IMR-90 (cell line): ENCODE measurements at places on chromosomes 5 and 9. TPM values are rescaled to one million over a fixed set of nuclear protein-coding genes. Genes with fewer than 3 reads are reported as not detected.

DNA sequence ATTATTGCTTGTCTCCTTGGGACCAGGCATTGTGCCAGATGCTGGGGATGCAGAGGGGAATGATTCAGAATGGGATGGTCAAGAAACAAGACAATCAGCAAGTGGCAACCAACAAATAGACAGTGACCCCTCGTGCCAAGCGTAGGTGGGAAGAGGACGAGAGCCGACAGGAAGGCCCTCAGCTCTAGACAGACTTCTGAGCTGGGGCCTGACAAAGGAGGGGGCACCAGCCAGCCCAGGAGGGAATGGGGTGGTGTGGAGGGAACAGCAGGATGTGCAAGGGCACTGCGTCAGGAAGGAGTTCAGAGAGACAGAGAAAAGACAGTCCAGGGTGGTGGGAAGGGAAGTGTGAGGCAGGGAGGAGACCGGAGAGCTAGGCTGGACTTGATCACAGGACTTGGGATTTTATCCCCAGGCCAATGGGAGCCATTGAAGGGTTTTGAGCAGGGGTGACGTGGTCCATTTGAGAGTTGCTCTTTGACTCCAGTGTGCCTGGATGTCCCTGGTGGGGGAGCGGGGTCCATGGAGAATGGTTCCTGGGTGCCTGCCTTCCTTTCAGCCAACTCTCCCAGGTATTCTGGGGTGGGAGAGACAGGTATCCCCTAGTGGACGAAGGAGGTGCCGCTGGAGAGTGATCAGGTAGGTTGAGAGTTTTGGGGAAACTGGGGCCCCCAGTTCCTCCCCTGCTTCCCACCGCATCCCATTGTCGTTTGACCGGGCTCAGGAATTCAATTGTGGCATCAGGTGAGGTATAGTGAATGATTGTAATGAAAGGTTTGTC, 79.3 kb upstream of the ZNF618 start:
- DNase-seq, result no peak

The SKP1 gene
- 206 and 360 TPM in 2 replicates for total RNA-seq

The LMBRD2 gene
- total RNA-seq, result 5.2 and 11.4 TPM in 2 replicates

DNA sequence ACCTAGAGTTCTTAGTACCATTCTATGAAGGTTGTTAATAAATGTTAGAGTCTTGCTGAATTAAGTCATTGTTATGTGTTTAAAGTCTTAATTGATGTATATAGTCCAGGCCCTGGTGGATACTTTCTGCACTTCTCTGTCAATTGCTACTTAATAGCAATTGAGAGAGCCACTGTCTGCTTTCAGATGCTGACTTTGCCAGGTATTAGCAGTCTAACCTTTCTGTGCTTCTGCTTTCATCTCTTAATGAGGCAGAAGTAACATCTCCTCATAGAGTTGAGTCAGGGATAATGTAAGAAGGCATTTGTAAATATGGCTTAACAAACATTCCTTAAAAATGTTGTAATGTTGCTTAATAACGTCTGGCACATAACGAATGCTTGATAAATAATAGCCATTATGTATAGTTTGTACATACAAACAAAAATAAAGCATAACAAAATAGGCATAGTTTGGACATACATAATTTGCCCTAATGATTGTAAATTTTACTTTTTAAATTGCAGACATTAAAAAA, 28.3 kb downstream of the RASGRF2 start:
- DNase-seq, result no peak

GRCh38 chr9:95516734-95517558, at the start of gene PTCH1:
PTCH1 (minus strand) TSS chr9:95516971.
- peak; percentile 52 for DNase-seq
